Activated T-cell treated with anti-CD3 and anti-CD28 coated beads, Interleukin-2, amount 50 U/mL, for 72 hours (primary cell): ENCODE measurements at places on chromosomes 1 and 21.

- DNase-seq: no peak
Observed at GRCh38 chr1:82646888-82647287, 846.2 kb downstream of the ADGRL2 start.

- DNase-seq: no peak
Observed at GRCh38 chr1:10665930-10666850, 130.3 kb downstream of the CASZ1 start.

DNA sequence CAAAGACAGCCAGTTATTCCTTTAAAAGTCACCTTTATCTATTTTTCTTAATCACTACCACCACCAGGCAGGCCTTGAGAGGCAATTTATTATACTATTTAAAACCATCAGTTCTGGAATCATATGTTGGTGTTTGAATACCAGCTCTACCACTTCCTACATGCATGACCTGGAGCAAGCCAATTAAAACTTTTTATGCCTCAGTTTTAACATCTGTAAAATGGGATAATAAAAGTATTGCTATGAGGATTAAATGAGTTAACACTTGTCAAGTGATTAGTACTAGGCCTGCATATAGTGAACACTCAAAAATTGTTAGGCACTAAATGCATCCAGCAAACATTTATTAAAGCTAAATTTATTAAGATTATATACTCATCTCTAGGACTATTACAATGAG, 49.2 kb upstream of the ADORA3 start:
- DNase-seq: no peak

GRCh38 chr1:198925567-198925966, 286.7 kb downstream of the PTPRC start:
- DNase-seq: no peak

DNA sequence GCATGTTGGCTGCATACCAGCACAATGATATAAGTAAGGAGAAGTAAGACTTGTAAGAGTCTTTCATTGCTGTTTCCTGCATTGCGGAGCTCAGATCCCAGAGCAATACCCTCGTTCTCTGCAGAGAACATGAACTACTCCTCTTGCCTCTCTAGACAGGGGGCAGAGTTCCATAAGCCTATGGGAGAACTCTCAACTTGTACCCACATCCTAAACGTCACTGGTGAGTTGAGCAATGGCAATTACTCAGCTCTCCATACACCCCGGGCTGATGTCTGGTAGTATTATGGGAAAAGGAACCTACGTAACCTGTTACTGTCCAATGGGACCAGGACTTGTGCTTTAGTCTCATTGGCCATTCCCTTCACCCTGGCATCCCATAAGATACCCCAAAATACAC, 27.3 kb upstream of the ZNF496 start:
- DNase-seq: no peak

GRCh38 chr21:31903896-31904295, 31.1 kb downstream of the HUNK start:
- DNase-seq: no peak

GRCh38 chr1:21294266-21294989, 4.2 kb upstream of the ECE1 start:
- peak; percentile 88 for DNase-seq

DNA sequence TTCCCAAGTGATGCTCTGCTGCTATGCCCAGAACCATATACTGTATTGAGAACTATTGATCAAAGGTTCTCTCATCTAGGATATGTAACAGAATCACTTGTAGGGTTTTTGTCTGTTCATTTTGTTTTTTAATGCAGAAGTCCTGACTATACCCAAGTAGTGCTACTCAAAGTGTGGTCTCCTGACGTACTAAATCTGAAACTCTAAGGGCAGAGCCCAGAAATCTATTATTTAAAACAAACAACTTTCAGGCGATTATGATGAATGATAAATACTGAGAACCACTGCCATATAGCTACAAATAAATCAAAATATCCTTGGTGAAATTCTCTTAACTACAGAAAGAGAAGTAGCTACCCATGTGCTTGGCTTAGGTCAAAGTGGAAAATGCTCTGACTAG, 10.1 kb downstream of the ZZZ3 start:
- DNase-seq: no peak

- DNase-seq: no peak
Observed at GRCh38 chr1:228338521-228339051, 68.0 kb downstream of the TRIM11 start.

GRCh38 chr1:90856463-90857007, 139.4 kb upstream of the BARHL2 start:
- DNase-seq: no peak

DNA sequence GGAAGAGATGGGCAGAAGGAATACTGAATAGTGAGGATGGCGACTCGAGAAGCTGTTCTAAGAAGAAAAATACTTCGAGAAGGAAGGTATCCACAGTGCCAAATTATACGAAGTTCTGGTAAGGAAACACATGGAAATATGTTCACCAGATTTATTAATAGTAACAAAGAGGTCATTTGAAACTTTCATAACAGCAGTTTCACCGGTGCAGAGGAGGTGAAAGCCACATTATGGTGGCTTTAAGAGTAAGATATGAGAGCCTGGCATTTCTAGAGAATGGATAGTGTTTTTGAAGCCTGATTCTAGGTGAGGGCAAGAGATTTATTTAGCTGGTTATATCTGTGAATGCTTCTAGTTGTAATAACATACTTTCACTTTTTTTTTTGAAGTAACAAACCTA, 56.2 kb downstream of the DPYD start:
- DNase-seq: no peak

GRCh38 chr1:46529031-46529630, 22.3 kb downstream of the KNCN start:
- peak; percentile 42 for DNase-seq

DNA sequence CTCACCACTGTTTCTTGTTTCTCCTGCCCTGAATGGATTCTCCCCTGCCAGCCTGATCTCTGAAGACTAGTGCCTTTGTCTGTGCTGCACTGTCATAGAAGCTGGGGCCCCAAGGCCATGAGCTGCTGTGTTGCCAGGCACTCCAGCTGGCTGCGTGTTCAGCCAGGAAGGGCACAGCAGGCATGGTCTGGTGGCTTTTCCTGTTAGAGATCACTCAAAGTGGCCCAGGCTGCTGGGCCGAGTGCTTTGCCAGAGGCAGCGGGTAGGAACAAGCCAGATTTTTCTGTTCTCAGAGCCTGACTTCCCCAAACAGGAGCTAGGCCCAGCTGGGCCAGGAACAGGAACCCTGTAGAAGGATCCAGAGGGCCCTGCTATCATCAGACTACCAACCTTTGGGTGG, 5.2 kb downstream of the ADPRS start:
- no peak for DNase-seq

DNA sequence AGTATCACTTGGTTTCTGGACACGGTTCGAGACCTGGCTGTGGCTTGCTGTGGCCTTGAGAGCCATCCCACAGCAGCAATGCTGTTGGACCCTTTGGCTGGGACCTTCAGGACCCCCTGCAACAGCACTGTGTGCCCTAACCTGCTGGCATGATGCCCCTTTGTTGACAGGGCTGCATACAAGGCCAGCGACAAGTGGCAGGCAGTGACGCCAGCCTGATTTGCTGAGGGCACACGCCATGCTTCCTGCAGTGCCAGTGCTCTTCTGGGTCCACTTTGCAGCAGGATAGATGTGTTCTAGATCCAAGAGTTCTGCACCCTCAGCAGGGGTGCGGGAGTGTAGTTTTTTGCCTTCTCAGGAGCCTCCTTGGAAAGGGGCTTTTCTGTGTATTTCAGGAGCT, 32.8 kb downstream of the COQ8A start:
- no peak for DNase-seq

- DNase-seq: no peak
Observed at GRCh38 chr1:159632922-159633321, 45.3 kb downstream of the APCS start.

- DNase-seq: no peak
Observed at GRCh38 chr1:26153966-26154532, 4.8 kb upstream of the FAM110D start.

- no peak for DNase-seq
Observed at GRCh38 chr1:102726417-102726816, 381.9 kb downstream of the COL11A1 start.

GRCh38 chr1:93399781-93400180, 48.1 kb upstream of the FNBP1L start:
- DNase-seq: no peak

DNA sequence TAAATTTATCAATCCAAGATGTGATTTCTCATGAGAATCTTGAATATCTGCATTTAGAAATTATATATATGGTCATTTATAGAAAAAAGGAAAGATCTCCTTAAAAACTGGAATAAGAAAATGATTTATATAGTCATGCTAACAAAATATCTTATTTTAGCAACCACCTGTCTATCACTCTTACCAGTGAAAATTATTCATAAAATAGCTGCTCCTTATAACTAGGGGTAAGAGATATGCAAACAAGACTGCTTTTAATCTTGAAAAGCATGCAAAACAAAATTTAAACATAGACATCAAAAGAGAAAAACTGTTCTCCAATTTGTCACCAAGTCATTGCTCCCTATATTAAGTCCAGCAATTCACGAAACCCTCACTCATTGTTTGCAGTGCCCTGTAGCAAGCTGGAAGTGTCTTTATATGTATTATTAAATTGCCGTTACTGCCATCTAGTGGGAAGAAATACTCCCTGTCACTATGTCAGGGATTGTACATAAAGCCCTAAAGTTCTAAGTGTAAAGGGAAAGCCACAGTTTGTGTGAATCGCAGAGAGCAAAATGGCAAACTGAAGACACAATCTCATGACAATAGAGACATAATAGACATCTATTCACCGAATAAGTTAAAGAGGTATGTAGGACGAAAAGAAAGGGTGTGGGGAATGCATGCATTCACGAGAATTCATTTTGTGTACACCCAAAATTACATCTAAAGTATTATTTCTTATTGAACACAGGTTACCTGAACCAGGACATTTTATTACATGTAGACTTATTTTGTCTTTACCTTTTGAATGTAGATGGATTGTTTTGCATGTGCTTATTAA, 600.5 kb downstream of the USP25 start:
- DNase-seq: peak; percentile 5

GRCh38 chr1:54678776-54679643, 36.7 kb upstream of the TTC4 start:
- no peak for DNase-seq

GRCh38 chr1:241702442-241703373, 50.6 kb downstream of the WDR64 start:
- DNase-seq: no peak

DNA sequence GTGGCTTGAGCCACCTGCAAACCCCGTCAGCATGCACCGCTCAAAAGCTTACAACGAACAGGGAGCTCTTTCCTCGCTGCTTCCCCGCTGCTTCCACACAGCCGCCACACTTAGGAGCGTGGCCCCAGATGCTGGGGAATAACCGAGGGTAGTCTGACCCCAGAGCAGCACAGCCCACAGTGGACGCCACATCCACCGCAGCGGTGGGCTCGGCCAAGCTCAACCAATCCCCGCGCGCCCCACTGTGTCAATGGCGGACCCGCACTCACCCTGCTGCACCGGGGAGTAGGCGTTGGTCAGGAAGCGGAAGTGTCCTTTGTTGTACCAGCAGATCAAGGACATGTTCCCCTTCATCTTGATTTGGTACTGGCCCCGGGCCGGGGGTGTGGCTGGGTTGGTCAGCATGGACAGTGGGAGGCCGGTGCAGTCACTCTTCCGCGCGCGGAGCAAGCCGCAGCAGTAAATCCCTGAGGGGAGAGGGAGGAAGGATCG, 93.5 kb downstream of the PGBD5 start:
- no peak for DNase-seq

- DNase-seq: no peak
Observed at GRCh38 chr1:28118640-28119307, 30.4 kb upstream of the EYA3 start.

DNA sequence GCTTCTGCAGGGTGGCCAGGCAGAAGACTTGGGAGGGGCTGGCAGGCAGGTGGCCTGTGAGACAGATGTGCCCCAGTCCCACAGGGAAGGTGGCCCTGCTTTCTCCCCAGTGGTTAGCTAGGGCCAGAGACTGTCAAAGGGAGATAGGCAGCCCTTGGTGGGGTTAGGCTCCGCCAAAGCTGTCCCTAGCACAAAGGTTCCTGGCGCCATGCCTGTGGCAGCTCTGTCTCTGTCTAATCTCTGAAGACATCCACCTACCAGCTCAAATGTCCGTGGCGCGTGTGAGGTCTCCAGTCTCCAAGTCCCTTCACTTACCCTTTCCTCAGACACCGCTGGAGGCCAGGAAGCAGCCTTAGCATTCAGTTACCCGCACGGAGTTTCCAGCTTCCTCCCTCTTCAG, 17.7 kb downstream of the TCP10L start:
- DNase-seq: no peak

- no peak for DNase-seq
Observed at GRCh38 chr21:26495283-26495849, 77.7 kb downstream of the CYYR1 start.

DNA sequence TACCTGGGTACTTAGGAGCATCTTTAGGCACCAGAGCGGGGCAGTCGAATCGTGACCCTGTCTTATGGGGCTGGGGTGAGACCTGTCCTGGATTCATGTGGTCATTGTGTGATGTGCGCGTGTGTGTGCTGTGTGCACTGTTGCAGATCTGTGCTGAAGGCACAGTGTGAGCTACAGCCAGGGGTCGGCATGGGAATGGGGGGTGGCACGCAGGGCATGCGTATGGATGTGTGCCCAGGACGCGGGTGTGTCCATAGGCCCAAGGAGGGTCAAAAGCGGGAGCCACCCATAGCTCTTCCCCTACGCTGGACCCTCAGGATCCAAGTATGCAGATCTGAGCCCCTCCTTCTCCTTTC, 14.6 kb downstream of the PTPRF start:
- no peak for DNase-seq

- peak; percentile 59 for DNase-seq
Observed at GRCh38 chr1:67159233-67159632, 7.0 kb upstream of the IL23R start.

DNA sequence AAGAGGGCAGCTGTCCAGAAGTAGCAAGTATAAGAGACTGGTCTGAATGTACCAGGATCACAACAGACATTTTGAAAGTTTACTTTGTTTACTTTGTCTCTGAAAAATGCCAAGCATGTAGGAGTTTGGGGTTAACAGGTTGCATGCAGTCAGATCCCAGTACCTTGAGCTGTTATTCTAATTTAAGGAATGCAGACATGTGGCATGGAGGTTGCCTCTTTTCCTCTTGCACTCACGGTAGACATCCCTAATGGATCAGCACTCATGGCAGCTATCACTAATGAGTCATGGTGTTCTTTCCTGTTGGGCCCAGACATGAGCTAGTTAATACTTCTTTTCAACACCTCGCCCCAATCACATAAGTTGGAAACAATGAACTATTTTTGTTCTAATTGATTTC, 67.3 kb downstream of the GADD45A start:
- no peak for DNase-seq

DNA sequence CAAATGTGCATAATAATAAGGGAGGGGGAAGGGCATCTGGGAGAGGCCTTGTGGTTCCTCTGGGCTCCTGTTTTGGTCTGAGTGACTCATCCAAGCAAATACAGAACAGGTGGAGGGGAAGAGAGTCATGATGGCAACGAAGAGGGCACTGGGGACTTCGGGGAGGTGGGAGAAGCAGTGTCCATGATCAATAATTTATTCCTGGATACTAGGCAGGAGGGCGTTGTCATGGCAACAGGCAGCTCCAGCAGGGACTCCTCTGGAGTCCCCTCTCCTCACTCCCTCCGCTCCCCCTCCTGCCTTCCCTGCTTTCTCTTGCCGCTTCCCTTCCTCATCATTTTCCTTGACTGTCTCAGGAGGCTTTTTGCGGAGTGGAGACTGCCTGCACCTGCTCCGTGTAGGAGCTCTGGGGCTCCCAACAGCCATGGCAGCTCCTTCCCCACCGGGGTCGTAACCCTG, 12.3 kb upstream of the NFASC start:
- no peak for DNase-seq

GRCh38 chr1:70143048-70143659, 62.2 kb downstream of the LRRC40 start:
- DNase-seq: no peak
